Hepatocyte (in vitro differentiated cells): ENCODE measurements at places on chromosomes 7 and 10. TPM values are rescaled to one million over a fixed set of nuclear protein-coding genes. Genes with fewer than 3 reads are reported as not detected.

The RBM48 gene
- 8.5 and 15.7 TPM in 2 replicates for total RNA-seq

The CHCHD2 gene
- 121 and 124 TPM in 2 replicates for total RNA-seq

The MMP21 gene
- not detected in 2 replicates for total RNA-seq

The PDE6C gene
- total RNA-seq: 0.07 and 0.08 TPM in 2 replicates

The PLAC9 gene
- 11.4 and 14.8 TPM in 2 replicates for total RNA-seq

The DDX21 gene
- 55.6 and 55.7 TPM in 2 replicates for total RNA-seq

The ADAM22 gene
- 9.8 and 10.3 TPM in 2 replicates for total RNA-seq

The DNAJC9 gene
- 24.5 and 27.2 TPM in 2 replicates for total RNA-seq

The GDF10 gene
- 2.3 and 2.5 TPM in 2 replicates for total RNA-seq

The NUPR2 gene
- not detected in 2 replicates for total RNA-seq

DNA sequence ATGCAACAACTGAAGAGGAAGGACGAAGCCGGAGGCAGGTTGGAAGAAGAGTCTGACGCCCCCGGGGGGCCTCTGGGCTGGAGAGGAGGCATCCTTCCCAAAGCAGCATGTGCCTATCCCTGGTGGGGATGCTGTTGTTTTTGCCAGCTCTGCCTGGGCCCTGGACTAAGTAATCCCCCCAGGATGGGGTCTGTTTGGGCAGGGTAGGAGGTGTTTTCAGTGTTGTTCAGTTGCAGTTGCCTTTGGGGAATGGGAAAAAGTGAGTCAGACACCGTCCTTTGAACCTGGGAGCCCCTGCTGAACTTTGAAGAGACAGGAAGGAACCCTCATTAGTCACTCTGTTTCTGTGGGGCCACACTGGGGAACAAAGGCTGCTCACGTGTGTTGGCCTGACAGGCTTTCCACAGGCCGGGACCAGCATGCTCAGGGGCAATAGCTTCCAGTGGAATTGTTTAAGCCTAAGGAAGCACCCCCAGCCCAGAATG, 35.2 kb upstream of the GDF10 start:
- no peak for DNase-seq
- H3K27ac ChIP-seq: no peak overlapping the region

DNA sequence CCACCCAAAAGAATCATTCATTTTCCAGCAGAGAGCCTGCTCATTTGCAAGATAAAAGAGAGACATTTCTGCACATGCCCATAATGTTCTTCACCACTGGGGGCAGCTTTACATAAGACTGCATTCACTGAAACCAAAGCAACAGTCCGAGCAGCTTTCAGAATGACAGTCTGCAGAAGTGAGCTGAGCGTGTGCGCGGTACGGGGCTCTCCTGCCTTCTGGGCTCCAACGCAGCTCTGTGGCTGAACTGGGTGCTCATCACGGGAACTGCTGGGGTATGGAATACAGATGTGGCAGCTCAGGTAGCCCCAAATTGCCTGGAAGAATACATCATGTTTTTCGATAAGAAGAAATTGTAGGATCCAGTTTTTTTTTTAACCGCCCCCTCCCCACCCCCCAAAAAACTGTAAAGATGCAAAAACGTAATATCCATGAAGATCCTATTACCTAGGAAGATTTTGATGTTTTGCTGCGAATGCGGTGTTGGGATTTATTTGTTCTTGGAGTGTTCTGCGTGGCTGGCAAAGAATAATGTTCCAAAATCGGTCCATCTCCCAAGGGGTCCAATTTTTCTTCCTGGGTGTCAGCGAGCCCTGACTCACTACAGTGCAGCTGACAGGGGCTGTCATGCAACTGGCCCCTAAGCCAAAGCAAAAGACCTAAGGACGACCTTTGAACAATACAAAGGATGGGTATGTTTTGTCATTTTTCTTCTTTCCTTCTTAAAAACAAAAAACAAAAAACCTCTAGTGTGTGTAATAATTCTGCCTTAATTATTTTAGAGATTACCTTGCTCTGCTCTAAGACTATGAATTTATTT, at the start of gene LRRTM3:
LRRTM3 (plus strand) TSS at position 141 of the 820 bp plus-strand sequence.
- H3K36me3 ChIP-seq: no peaks in the 10 kb centered on the region
- peak; percentile 87 for DNase-seq
- H3K4me3 ChIP-seq: peak within 1 kb of the TSS; percentile 16

DNA sequence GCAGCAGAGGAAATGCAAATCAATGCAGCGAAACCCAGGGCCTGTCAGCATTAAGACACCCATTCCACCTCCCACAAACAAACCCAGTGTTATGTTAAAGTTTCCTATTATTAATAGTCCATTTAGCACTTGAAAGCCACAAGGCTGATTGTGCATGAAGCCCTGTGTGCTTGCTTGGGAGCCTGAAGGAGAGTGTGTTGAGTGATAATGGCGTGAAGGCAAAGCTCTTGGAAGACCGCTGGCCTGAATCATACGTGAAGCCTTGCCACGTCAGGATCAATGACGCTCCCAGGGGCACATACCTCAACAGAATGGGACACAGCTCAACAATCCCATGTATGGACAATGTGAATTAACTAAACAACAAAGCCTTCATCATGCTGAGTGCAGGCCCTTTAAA, 25.1 kb downstream of the PTPRN2 start:
- no peaks in the 10 kb centered on the region for H3K36me3 ChIP-seq
- no peak overlapping the region for H3K27ac ChIP-seq
- no peak for DNase-seq
- H3K27me3 ChIP-seq: peaks cover 9% of the 10 kb centered on the region

DNA sequence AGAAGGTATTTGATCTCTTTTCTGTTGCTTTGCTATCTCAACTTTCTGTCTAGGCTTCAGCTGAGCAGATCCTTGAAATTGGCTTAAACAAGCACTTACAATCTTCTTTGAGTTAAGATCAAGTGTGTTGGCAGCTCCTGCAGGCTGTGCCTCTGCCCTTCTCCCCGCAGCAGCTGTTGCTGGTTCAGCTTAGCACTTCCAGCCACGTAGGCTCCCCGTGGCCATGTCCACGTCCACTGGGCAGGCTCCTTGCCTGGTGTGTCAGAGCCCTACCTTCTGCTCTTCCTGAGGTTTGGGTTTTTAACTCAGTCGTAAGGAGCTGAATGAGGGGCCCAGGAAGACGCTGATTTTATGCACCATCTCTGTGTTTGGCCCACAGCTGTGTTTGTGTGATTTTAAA, 47.2 kb downstream of the CAMK1D start:
- no peak overlapping the region for H3K4me3 ChIP-seq
- no peaks in the 10 kb centered on the region for H3K27me3 ChIP-seq
- no peak overlapping the region for H3K27ac ChIP-seq
- no peak for DNase-seq
- H3K4me1 ChIP-seq: no peaks in the 10 kb centered on the region

DNA sequence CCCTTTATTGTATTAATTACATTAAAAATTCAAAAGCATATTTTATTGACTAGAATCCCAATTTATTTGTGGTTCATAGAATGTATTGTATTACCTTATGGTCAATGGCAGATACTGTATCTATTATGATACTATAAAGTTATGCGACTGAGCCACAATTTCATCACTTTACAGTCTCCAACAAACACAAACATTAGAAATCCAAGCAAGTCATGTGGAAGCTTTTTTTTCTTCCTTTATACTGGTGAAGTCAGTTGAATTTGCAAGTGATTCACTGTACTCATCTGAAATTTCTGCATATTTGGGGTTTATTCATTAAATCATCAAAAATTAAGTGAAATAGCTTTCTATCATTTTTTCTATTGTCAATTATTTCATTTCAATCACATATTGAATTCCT, 54.3 kb downstream of the BMPER start:
- H3K4me3 ChIP-seq: no peak overlapping the region
- no peak for DNase-seq
- no peak overlapping the region for H3K27ac ChIP-seq

- no peaks in the 10 kb centered on the region for H3K27me3 ChIP-seq
- H3K4me1 ChIP-seq: no peaks in the 10 kb centered on the region
- peak overlapping the region; percentile 40 for H3K27ac ChIP-seq
- H3K36me3 ChIP-seq: no peaks in the 10 kb centered on the region
- DNase-seq: no peak
- no peak overlapping the region for H3K4me3 ChIP-seq
These were observed 51.0 kb upstream of the MSMB start for GRCh38 chr10:46096909-46097575.

DNA sequence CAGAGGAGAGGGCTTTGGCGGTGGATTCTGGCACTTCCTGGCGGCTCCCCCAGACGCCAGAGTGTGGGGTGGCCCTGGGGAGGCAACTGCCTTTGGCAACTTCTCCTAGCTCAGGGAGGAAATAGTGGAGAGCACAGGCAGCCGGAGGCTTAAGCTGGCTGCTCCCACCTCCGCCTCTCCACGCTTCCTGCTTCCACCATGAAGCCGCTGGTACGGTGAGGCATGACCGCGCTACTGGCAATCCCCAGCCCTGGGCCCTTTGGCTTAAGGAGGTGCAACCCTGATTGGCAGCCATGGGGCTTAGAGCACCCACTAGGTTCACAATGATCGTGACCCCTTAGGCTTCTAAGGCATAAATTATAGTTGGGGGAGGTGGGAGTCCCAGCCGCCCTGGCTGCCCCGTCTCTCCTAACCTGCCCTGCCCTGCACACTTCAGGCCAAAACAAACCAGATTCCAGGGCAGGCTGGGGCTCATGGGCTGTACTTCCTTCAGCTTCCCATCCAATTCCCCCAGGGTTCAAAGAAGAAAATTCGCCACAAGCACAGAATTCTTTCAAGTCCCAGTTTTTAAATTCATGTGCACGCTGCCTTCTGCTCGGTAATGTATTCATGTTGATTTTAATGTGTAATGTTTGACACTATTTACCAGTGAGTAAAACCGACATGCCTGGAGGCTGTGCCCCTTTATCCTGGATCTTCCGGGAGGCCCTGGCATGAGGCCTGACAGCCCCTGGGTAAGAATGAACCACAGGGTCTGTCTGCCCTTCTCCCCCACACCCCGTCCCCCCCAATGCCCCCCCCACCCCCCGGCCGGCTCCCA, 90.7 kb upstream of the LRRC4 start:
- DNase-seq: no peak
- H3K4me3 ChIP-seq: no peak overlapping the region
- H3K27ac ChIP-seq: no peak overlapping the region
- no peaks in the 10 kb centered on the region for H3K36me3 ChIP-seq
- no peaks in the 10 kb centered on the region for H3K27me3 ChIP-seq
- no peaks in the 10 kb centered on the region for H3K4me1 ChIP-seq

DNA sequence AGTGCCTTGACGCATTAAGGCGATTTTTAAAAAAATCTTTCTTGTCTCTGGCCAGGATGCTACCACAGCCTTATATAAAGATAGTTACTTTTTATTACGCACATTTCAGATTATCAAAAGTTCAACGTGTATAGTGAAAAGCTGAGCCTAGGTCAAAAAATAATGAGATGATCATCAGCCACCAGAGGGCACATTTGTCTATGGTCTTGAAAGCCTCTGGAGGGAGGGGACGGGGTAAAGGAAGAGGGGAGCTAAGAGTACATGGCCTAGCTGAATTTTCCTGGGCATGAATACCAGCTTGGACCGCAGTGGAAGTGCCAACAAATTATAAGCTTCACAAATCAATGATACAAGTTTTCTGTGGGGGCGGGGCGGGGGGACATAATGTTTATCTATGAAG, 285.9 kb upstream of the SMIM30 start:
- H3K27me3 ChIP-seq: no peaks in the 10 kb centered on the region
- no peak for DNase-seq
- no peak overlapping the region for H3K4me3 ChIP-seq
- H3K27ac ChIP-seq: no peak overlapping the region

- no peak overlapping the region for H3K4me3 ChIP-seq
- H3K27ac ChIP-seq: no peak overlapping the region
- no peaks in the 10 kb centered on the region for H3K36me3 ChIP-seq
These were observed 4.6 kb downstream of the GRID2IP start for GRCh38 chr7:6546498-6547251.

DNA sequence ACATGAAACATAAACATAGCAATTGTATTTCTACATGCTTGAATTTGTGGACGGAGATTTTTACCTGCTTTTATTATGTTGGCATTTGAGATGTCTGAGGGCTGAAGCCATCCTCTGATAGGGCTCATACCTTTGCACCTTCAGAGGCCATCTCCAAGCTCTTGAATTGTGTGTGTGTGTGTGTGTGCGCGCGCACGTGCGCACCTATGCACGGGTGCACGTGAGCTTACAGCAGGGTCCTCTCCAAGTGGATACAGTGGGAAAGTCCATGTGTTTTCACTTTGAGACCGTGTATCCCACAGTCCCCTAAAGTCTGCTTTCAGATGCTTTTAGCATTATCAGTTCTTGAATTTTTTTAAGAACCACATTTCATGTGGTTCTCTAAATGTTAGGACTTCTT, 178.6 kb downstream of the RAB11FIP2 start:
- no peak overlapping the region for H3K4me3 ChIP-seq
- H3K27me3 ChIP-seq: peaks cover 17% of the 10 kb centered on the region
- H3K36me3 ChIP-seq: no peaks in the 10 kb centered on the region
- H3K27ac ChIP-seq: no peak overlapping the region

- DNase-seq: no peak
- peaks cover 8% of the 10 kb centered on the region for H3K4me1 ChIP-seq
- no peaks in the 10 kb centered on the region for H3K27me3 ChIP-seq
- no peak overlapping the region for H3K27ac ChIP-seq
- no peaks in the 10 kb centered on the region for H3K36me3 ChIP-seq
These were observed 9.2 kb downstream of the INPP5A start for GRCh38 chr10:132546567-132547420.

- H3K4me1 ChIP-seq: peaks cover 8% of the 10 kb centered on the region
- H3K27me3 ChIP-seq: no peaks in the 10 kb centered on the region
- peak overlapping the region; percentile 4 for H3K27ac ChIP-seq
- H3K36me3 ChIP-seq: no peaks in the 10 kb centered on the region
- no peak for DNase-seq
- H3K4me3 ChIP-seq: no peak overlapping the region
These were observed 109.1 kb upstream of the TNS3 start for GRCh38 chr7:47690902-47691558.

- peak; percentile 79 for DNase-seq
- peaks cover 66% of the 10 kb centered on the region for H3K4me1 ChIP-seq
- no peaks in the 10 kb centered on the region for H3K27me3 ChIP-seq
- H3K4me3 ChIP-seq: no peak overlapping the region
These were observed 48.0 kb downstream of the CREB3L2 start for GRCh38 chr7:137953665-137954470.

- H3K36me3 ChIP-seq: no peaks in the 10 kb centered on the region
- H3K27me3 ChIP-seq: no peaks in the 10 kb centered on the region
- H3K27ac ChIP-seq: no peak overlapping the region
- H3K4me1 ChIP-seq: no peaks in the 10 kb centered on the region
- H3K4me3 ChIP-seq: no peak overlapping the region
These were observed 58.6 kb upstream of the KCNIP2 start for GRCh38 chr10:101902032-101902819.

DNA sequence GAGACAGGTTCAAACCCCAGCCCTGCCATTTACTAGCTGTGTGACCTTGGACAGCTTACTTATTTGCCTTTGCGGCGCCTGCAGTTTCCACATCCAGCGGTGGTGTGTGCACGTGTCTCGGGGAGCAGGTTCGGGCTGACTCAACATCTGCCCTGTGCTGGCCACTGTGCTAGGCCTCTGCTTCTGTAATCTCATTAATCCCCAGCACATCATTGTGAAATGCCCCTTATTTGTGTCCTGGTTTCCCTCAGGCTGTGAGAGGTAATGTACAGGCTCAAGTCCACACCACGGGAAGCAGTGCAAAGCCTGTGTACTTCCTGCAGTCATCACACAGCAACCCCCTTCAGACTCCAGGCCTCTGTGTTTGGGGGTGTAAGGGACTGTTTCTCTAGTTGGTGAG, 285.7 kb downstream of the RPS24 start:
- no peaks in the 10 kb centered on the region for H3K36me3 ChIP-seq
- DNase-seq: peak; percentile 65
- H3K4me1 ChIP-seq: peaks cover 11% of the 10 kb centered on the region
- no peak overlapping the region for H3K27ac ChIP-seq
- H3K4me3 ChIP-seq: no peak overlapping the region
- H3K27me3 ChIP-seq: no peaks in the 10 kb centered on the region

- H3K27me3 ChIP-seq: no peaks in the 10 kb centered on the region
- no peaks in the 10 kb centered on the region for H3K4me1 ChIP-seq
- DNase-seq: no peak
- no peaks in the 10 kb centered on the region for H3K36me3 ChIP-seq
These were observed 23.8 kb upstream of the C7orf33 start for GRCh38 chr7:148566736-148567135.
